Brain microvascular endothelial cell (primary cell): ENCODE measurements at places on chromosomes 12 and 14.

- DNase-seq = no peak
These were observed 185.6 kb downstream of the TMEM117 start for GRCh38 chr12:44021471-44021971.

DNA sequence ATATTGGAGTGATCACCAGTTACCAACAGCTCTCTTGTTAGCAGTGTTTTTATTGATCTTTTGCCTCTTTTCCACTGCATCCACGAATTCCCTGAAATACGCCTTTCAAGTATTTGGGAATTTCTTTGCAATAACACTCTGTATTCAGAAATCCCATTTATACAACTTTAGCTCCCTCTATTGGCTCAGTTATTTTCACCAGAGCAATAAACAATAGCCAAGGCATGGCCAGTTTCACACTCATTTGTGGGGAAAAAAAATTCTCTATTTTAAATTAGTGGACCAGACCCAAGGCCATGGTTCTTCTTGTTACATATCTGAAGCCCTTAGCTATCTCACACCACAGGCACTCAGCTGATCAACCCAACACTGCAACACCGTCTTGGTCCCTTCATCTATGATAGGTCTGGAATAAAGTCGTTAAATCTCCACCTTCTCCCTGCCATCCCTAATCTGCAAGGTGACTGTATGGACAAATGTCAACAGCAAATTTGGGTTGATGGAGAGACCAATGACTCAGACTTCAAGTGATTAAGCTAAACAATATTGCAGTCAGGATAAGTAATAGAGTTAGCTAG is 92.4 kb upstream of the TMEM260 start:
- no peak for DNase-seq

GRCh38 chr12:108840605-108841332 is 16.6 kb downstream of the SSH1 start:
- DNase-seq = no peak

DNA sequence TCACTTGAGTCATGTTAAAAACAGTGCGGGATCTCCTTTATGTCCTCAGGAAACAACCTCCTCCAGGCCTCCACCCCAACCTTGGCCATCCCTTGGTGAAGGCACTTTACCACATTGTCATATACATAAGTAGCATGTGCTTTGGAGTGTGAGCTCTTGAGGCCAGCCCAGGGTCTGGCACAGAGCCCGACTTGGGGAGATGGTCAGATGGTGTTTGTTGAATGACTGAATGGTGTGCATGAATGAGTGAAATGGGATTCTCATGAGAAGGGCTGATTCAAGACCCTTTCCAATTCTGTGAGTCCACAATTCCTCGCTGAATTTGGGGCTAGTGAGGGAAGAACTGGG is 52.9 kb upstream of the DLK1 start:
- no peak for DNase-seq

GRCh38 chr12:47913081-47913480 is 8.3 kb upstream of the VDR start:
- no peak for DNase-seq

GRCh38 chr14:96790706-96791105 is 6.5 kb upstream of the VRK1 start:
- no peak for DNase-seq

DNA sequence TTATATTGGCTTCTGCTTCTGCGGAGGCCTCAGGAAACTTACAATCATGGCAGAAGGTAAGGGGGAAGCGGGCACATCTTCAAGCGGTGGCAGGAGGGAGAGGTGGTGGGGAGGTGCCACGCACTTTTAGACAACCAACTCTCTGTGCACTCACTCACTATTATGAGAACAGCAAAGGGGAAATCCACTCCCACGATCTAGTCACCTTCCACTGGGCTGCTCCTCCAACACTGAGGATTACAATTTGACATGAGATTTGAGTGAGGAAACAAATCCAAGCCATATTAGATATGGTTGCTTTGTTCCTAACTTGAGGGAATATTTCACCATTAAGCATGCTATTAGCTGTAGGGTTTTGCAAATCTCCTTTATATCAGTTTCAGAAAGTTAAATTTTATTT is 80.3 kb downstream of the UNC79 start:
- DNase-seq = no peak

- DNase-seq = no peak
These were observed 23.7 kb upstream of the YLPM1 start for GRCh38 chr14:74739293-74740030.

DNA sequence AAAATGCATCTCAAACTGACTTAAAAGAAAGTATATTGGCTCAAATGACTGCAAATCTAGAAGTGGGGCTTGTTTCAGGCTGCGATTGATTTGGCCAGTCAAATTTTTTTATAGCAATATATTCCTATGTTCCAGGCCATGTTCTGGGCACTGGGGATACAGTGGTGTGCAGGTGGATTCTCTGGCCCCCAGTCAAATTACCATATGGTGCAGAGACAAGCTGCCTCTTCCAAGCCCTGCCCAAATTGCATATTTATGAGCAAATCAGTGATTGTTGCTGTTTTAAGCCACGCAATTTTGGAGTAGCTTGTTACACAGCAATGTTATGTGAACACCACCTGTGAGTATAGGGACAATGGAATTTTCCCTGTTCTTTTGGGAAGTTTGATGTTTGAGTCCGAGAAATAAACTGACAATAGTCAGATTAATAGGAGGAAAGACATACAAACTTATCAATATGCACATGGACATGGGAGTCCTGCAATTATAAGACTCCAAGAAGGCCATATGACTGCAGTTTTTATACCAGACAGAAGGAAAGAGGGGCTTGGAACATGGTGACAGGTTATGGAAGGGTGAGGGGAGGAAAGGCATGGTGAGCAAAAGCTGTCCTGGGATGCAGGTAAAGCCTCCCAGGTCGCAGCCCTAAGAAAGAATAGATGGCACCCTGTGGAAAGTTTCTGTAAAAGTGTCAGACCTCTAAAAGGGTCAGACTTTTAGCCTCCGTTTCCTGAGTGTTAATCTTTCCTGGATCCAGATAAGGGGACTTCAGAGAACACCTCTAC is 13.1 kb upstream of the CRY1 start:
- no peak for DNase-seq

DNA sequence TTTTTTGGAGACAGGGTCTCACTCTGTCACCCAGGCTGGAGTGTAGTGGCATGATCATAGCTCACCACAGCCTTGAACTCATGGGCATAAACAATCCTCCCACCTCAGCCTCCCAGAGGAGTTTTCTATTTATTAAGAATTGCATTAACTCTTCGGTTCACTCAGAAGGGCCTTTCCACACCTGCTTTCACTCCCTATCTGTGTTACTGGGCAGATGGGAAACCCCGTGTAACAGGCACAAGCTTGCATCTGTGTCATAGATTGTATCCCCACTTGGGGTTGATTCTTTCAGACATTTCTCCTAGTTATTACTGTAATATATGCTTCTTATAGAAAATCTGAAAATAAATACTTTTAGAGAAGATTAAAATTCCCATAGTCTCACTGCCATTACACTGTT is 38.7 kb downstream of the STX2 start:
- DNase-seq = no peak

DNA sequence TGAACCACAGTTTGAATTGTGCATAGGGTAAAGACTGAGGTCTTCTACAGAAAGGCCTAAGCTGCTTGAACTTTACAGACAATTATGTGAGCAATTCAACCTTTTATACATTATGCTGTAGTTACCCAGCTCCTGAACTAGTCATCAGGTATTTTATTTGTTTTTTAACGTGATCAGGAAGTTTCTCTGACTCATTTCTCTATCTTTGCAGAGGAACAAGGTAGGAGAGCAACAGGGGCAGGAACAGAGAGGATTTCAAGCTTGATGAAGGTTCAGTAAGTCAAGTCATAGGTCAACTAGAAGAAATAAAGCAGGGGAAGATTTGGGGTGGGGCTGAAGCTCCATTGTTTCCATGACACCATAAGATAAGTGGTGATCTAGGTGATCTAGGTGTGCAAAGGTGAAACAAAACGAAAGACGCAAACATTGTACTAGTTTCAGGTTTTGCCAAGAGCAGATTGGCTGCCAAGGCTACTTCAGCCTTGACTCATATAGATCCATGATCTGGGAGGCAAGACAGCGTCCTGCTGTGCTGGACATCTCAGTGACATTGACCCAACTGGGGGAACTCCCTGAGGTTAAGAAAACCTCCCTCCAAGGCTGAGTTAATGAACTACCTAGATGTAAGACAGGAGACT is 198.1 kb downstream of the DAD1 start:
- no peak for DNase-seq

DNA sequence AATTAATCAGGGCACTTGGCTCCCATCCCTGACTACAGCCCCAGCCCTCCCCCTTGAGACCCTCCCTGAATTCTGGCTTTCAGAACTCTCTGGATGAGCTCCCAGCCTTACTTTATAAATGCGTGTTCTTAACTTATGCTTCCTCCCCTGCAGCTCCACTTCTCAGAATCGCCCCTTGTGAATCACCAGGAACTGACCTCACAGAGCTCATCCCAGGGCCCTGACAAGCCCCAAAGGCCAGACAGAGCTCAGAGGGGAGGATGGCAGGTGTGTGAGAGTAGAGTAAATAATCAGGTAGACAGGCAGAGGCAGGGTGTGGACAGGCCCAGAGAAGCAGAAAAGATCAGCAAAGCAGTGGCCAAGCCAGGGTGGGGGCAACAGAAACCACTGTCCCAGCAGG is 68.2 kb upstream of the FOXN3 start:
- no peak for DNase-seq
